ENCODE measurements at places on chromosomes 1 and 21.

DNA sequence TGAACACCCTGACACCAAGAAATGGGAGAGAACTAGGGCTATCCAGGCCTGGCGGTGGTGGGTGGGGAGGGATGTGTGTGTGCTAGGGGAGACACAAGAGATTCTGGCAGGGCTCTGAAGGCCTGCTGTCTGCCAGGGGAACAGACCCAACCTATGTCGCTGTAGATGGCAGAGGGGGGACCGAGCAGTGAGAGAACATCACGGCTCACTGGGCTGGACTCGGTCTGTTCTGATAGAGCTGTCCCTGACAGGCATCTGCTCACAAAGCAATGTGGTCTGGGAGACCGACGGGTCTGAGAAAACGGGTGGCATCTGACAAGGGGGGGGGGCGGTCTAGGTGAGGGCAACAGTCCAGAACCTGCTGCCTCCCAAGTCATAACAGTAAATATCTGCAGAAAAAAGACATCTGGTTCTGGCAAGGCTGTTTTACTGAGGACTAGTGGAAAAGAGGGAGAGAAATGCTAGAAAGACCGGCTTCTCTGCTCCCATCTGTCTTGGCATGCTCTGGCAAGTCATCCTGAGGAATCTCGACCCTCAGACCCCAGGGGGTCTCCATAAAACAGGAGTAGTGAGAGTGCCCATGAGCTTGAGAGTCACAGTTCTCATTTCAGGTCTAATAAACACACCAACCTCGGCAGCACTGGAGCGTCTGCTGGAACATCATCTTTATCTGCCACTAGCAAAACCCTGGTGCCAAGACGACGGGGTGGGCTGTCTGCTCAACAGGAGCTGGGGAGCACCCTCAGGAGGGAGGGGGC, 36.5 kb downstream of the SLC66A1 start:
- DNase-seq, result no peak

DNA sequence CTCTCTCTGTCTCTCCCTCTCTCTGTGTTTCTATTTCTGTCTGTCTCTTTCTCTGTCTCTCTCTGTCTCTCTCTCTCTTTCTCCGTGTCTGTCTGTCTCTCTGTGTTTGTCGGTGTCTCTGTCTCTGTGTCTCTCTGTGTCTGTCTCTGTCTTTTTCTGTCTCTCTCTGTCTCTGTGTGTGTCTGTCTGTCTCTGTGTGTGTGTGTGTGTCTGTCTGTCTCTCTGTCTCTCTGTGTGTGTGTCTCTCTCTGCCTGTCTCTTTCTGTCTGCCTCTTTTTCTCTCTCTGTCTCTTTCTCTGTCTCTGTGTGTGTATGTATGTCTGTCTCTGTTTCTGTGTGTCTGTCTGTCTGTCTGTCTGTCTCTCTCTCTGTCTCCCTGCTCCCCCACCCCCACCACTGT, 31.7 kb upstream of the ZC3H12A start:
- DNase-seq, result no peak

DNA sequence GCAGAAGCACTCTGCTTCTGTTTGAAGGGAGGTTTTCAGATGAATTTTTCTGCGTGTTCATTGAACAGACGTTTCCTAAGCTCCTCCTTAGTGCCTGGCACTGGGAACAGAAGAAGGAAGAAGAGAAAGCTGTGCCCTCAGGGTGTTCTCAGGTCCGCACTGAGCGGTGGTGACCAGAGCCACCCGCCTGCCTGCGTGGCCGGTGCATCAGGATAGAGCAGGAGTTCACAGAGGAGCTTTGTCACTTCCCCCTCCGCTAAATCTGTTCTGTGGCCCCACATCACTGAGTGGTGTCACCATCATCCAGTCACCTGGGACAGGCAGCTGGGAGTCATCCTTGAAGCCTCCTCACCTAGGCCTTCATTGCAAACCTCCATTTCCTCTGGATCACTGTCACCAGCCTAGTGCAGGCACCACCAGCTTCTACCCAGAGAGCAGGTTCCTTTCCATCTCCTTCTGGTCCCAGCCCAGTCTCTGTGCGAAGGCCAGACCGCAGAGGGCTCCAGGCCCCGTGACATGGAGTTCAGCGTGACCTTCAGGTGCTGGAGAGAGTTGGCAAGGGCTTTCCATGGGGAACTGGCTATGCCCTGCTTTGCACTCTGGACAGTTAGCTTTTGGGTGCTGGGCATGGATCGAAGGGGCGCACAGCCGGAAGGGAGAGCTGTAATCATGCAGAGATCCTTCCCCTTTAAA, 21.7 kb downstream of the PARK7 start:
- DNase-seq, result no peak

- DNase-seq, result no peak
These were observed 336.4 kb downstream of the CAMTA1 start for GRCh38 chr1:7121622-7121988.

GRCh38 chr1:40627987-40628902, 37.2 kb downstream of the RIMS3 start:
- peak; percentile 61 for DNase-seq

- DNase-seq, result no peak
These were observed 92.1 kb downstream of the SPSB1 start for GRCh38 chr1:9384751-9385245.

DNA sequence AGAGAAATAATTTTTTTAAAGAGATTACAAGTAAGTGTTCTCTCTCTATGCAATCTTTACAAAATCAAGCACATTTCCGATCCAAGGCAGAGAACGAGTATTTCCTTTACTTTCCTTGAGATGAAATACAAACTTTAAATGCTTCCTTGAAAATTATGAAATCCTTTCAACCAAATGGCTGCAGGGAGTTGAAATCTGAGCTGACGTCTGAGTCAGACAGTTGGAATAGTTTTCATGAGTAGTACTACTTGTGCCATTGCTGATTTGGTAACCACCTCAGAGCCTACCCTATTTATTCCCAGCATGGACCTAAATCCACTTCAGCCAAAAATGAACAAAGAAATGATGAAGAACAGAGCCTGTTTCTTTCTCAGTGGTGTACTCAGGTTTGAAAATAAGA, 183.6 kb downstream of the GIPC2 start:
- no peak for DNase-seq

DNA sequence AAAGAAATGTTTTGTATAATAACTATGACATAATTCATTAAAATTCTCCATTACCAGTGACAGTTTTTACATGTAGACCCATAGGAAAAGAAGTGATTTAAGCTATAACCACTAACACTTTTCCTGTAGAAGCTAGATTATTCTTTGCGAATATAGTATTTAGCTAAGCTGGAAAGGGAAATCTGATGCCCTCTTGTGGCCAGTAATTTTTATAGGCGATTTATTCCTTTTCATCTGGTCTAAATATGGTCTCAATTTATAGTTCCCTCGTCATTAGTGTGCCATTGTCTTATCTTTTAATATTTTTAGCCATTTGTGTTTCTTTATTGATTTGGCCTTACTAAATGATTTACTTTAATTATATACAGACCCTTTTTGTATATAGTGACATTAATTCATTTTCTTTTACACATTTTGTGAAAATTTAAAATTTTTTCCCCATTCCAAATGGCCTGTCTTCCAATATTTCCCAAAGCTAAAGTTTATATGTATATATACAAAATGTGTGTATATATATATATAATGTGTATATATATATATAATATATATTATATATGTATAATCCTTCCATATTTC, 26.7 kb downstream of the BTG3 start:
- DNase-seq, result no peak

GRCh38 chr1:165637427-165637826, 6.4 kb downstream of the MGST3 start:
- no peak for DNase-seq

DNA sequence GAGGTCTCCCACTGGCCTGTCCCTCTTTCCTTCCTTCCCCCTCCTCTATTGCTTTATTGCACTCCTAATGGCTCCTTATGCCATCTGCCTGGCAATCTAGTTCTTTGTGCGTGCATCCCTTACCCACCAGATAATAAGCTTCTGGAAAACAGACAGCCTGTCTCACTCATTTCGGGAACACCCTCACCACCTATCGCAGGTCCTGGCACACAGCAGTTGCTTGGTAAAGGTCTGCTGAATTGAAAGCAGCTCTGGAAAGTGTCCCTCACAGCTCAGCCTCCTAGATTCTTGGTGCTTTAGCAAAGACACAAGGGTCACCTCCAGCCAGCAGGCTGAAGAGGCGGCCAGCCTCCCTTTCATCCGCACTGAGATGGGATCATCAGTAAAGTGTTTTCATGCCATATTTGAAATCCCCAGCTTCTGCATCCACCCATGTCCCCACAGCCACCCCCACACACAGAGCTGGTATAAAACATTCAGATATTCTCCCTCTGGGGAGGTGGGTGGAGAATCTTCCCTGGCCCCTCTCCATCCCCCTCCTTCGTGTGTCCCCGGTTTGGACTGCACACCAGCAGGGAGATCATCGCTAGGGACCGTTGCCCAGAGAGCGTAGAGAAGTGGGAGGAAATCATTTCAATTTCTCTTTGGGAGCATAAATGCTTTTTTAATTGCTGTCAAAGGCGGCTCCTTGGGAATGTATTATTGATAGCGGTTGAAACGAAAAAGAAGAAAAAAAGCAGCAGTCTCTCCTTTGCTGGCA, 29.1 kb upstream of the ATP2B4 start:
- no peak for DNase-seq

DNA sequence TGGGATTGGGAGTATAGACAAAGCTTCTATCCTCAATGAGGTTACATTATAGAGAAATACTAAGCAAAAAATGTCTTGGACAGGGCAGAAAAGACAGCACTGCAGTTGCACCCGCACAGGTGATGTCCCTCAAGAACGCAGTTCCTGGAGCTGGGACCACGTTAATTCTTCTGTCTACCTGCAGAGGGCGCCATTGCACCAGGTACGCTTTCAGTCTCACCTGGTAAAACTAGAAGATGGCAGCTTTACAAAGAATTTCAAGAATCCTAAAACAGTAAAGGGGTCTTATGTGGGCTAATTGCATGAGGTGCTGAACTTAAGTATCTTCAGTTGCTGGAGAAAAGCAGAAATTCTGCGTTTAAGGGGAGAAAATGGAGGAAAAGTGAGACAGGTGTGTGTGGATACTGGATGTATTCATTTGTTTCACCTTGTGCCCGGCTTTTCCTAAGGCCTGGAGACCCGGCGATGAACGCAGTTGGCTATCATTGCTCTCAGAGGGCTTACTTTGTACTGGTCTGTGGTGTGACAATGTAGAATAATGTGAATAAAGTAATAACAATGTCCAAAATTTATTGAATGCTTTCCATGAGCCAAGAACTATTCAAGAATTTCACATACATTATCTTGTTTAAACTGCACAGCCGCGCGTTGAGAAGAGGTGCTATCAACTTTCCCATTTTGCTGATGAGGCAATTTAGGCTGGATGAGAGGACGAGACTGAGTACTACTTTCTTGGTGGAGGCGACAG, 276.3 kb upstream of the GREM2 start:
- peak; percentile 17 for DNase-seq

GRCh38 chr1:22562584-22563583, at the start of gene EPHA8:
TSS of gene EPHA8 (plus strand) at chr1:22563489. CDS start at chr1:22563636, 147 bp downstream.
- no peak for DNase-seq

DNA sequence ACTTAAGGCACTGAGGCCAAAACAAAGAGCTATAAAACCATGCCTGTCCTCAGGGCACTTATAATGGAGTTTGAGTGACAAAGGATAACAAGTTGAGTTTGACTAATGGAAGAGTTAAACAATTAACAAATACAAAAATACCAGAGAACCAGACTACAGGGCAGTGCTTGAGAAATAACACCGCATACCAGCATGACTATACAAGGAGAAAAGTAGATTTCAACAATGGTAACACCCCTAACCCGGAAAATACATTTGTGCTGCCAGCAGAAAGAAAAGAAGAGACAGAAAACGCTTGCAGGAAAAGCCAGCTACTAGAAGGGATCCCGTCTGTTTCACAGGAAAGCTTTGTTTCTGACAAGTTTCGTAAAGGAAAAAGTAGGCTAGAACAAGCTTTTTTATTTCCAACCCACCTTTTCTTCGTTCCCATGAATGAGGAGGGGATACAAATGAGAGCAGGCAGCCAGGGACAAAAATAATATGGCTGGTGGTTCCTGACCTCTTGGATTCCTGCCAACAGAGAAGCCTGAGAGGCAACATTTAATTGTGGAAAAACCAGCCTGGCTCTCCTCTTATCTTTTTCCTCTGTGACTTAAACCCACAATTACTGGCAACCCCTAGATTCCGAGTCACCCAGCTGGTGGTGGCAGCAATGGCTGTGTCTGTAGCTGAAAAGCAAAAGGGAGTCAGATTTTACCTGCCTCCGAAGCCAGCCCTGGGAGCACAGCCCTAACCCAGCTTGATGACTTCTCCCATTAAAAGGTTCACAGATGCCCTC, 56.5 kb downstream of the WLS start:
- no peak for DNase-seq

DNA sequence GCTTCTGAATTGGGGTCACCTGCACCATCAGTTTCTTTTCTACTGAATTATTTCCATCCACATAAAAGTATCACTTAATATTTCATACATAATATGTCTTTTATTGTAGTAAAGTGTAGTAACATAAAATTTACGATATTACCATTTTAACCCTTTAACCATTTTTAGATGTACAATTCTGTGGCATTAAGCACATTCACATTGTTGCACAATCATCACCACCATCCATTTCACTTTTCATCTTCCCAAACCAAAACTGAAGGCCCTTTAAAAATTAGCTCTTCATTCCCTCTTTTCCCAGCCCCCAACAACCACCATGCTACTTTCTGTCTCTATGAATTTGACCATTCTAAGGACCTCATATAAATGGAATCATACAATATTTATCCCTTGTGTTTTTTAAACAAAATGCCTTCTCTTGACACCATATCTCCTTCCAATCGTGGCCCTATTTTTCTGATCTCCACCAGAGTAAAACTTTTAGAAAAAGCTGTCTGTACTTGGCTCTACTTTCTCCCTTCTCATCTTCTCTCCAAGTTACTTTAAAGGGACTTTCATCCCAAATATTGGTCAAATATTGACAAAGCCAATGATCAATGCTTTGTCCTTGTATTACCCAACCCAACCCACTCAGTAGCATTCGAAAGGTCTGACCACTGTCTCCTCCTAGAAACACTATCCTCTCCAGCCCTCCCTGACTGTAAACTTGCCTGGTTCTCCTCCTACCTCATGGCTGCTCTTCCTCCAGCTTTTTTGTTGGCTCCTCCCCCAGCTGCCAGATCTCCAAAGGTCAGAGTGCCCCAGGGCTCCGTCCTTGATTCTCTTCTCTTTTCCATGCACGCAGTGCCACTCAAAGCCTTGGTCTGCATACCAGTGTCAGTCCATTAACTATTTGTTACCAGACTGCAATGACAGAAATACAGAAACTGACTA, 44.7 kb downstream of the SLC30A10 start:
- DNase-seq, result no peak

DNA sequence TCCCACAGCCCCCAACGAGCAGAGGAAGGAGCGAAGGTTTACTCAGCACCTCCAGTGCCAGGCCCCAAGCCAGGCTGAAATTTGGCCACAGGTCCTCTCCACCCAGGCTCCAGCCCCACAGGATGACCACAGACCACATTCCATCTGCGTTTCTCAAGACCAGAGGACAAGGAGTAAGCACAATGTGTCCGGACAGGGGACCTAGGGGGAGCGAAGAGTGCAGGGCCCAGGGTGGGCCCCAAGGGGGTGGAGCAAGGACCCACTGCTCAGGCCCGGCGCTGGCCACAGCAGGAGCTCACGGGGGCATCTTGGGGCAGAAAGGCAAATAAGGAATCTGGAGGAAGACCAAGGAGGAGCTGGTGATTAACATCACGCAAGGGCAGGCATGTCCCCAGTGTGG, 100.5 kb downstream of the NPHP4 start:
- no peak for DNase-seq

Data from stimulated activated CD4-positive, alpha-beta T cell treated with anti-CD3 and anti-CD28 coated beads, Interleukin-1b, Interleukin-23, amount 100 ng/mL, for 48 hours (primary cell).